ENCODE measurements at places on chromosomes 6 and 20.

DNA sequence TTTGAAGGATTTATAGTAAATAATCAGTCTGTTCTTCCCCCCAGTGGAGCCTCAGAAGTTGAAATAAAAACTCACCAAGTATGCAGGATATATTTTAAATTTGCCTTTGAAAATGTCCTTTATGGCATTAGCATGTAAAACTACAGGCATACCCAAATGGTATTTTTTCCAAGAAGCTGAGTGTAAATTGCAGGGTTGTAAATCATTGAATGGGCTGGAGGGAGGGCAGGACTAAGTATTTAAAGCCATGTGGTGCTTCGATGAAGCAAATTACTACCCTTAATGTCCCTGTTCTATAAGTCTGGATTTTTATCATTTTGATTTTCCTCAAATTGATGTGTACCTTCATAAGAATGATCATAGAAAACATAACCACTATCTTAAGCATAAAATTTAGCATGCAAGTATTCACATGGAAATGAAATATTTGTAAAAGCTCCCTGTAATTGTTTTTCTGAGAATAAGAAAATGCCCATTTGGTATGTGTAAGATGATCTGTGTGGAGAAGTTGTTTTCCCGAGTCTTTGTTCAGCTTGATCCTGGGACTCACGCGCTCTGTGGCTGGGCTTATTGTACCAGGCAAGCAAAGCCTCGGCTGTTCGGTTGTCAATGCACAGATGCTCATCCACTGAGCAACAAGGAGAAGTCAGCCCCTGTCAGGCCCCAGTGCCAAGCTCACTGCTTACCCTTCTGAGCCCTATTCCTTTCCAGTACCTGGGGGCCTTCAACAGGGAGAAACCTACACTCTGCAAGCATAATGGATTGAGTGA lies 66.7 kb downstream of the CD164 start:
- DNase-seq: no peak

- no peak for DNase-seq
These were observed 26.7 kb downstream of the TNXB start for GRCh38 chr6:32082478-32082877.

GRCh38 chr6:105453968-105454367 lies 51.1 kb upstream of the PREP start:
- no peak for DNase-seq

- no peak for DNase-seq
These were observed 54.7 kb downstream of the SMOC2 start for GRCh38 chr6:168495636-168496035.

- DNase-seq: no peak
These were observed 41.9 kb downstream of the SYNJ2 start for GRCh38 chr6:158023597-158023939.

DNA sequence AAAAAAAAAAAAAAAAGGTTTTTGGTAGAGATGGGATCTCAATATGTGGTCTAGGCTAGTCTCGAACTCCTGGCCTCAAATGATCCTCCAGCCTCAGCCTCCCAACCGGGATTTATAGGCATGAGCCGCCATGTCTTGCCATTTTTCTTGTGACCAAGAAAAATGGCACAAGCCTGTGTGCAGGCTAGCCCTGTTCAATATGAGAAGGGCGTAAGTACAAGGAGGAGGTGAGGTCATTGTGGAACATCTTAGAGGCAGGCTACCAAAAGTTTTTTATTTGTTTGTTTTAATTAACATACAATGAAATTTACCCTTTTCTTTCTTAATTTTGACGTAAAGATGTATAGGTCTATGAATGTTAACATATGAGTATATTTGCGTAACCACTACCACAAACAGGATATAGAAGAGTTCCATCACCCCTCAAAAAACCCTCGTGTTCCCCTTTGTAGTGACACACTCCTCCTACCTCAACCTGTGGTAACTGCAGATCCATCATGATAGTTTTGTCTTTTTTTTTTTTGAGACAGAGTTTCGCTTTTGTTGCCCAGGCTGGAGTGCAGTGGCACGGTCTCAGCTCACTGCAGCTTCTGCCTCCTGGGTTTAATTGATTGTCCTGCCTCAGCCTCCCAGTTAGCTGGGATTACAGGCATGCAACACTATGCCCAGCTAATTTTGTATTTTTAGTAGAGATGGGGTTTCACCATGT lies 28.3 kb upstream of the KIF3B start:
- peak; percentile 21 for DNase-seq

GRCh38 chr6:9083108-9083507 lies 647.8 kb upstream of the SLC35B3 start:
- DNase-seq: no peak

DNA sequence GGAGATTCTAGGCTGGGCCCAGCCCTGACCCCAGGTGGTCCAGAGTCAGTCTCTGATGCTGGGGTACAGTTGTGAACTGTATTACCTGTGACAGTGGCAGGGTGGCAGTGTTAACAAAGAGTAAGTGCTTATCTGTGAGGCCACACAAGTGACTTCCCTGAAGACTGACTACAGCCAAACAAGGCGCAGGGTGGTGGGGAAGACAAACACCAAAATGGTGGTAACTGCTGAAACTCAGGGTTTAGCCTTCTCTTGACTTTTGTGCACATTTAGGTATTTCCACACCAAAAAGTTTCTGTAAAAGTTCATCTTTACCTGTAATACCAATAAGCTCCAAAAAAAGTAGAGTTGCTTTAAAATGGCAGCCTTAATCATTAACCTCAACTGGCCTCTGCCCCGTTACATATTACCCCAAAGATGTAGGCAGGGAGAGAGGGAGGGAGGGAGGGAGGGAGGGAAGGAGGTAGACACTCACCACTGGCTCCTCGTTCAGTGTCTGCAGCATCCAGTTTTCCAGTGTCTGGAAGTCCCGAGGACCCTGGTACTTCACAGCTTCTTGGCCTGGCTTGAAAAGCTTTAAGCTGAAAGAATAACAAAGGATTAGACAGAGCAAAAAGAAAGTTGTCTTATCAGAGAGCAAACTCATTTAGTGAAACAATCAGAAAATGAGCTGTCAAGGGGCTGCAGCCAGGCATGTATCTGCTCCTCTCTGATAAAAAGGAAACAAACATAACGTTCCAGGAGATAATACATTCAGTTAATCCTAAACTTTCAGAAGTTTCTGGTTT lies 11.3 kb downstream of the TXNDC5 start:
- DNase-seq: no peak

DNA sequence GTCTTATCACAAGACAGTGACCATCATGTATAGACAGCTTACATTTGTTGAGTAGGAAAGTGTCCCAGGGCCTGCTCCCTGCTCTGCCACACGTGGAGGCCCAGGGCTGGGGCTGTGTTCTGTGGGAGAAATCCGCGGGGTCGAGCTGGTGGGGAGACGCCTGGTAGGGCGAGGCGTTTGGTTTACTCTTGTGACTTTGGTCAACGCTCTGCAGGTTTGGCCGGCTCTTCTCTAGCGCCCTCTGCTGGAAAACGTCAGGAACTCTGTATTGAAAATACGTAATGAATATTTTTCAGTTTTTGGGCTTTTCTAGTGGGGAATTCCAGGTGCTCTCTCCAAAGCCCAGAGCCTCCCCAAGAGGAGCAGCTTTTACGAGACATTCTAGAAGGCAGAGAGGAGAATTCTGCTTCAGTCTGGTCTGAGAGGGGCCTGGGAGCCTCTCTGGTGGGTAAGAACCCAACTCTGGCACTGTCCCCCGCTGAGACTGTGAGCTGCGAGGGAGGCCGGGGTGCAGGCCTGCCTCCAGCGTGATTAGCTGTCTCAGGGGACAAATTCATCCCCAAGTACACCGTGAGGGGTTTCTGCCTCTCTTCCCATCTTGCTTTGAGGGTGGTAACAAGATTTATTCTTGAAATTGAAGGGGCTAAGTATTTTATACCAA lies 112.6 kb upstream of the RALGAPA2 start:
- DNase-seq: no peak

- no peak for DNase-seq
These were observed 168.4 kb upstream of the TNFAIP3 start for GRCh38 chr6:137698636-137699030.

DNA sequence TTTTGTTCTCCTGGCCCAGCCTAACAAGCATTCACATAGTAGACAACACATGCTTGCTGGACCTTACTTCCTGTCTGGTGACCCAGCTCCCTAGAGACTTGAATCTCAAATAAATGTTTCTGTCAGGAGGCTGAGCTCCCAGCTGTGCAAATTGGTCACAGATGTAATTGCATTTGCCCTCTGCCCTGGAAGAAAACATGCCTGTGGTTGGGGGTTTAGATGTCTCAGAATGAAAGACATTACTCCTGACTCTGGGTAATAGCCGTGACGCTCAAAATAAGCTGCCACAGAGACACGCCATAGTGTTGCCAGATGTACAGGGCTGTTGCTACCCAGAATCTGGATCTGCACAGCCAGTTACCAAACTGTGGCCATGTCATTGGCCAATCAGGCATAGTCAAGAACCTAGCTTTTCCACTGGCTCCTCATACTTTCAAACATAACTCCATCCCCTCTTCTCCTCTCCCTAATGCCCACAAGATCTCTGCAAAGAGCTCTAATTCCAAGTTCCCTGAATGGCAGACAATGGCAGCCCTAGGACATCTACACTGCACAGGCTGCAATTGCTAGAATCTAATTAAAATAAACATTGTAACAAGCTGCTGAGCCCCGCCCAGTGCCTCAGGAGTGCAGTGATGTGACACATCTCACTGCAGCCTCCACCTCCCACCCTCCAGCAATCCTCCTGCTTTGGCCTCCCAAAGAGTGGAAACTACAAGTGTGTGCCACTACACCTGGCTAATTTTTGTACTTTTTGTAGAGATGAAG lies 32.8 kb upstream of the GMPR start:
- DNase-seq: no peak

DNA sequence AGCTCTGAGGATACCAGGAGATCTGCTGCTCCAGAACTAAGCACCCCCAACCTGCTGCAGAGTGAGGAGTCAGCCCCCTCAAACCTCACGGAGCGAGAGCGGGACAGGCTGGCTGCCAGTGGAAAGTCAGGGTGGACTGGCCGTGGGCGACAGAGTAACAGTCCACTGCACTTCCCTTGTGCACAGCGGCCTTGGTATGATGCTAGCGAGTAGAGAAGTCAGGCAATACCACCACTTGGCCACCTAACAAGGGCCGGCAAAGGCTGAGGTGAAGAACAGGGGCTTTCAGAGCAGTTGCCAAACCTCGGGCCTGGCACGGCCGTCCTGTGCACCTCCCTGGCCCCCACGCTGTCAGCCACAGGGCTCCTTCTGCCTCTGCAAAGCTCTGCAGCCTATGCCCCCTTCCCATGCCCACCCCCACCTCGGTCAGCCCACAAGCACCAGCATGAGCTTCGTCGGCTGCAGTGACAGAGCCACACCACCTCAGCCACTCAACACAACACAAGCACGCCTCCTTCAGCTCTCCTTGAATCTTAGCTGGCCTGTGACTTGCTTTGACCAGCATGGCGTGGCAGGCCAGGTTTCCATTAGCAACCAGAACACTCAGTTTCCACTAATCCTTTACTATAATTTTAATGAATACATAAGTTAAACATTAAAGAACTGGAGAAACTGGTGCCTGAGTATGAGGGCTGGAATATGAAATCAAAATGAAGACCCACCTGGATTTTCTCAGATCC lies 127.6 kb upstream of the SNX9 start:
- DNase-seq: no peak

DNA sequence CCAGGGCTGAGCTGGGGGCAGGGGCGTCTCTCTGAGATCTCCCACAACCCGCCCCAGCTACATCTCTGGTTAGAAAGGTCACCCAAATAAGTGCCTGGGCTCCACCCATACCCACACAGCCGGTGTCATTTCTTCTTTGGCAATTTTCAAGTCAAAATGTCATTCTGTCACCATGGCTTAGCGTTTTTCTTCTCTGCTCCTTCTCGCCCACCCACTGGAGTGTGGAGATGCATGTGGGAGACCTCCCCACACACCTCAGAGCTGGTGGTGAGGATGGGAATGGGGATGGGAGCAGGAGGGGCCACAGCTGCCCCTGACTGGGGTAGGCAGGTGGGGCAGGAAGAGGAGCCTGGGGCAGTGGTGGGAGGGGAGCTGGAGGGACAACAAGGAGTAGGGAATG lies 63.1 kb downstream of the CPNE5 start:
- no peak for DNase-seq

DNA sequence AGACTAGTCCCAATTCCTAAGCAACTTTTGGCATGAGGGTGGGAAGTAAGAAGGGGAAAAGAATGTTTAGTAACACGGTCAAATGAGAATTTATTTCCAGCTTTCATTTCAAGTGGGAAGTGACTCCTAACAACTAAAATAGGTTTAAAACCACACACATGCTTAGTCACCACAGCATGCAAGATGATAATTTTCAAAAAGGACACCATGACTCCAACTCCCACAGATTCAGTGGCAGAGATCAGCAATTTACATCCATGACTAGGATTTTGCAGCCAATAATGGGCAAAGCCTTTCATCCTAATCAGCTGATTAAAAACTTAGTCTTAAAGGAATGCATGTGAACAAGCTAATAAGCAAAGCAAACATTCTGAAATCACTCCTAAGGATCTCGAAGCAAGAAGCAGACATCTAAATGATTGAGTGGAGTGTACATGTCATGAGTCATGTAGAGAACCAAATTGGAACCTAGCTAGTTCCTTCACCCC lies 48.1 kb upstream of the GCLC start:
- DNase-seq: no peak

- no peak for DNase-seq
These were observed 118.0 kb upstream of the ARID1B start for GRCh38 chr6:156658966-156659821.

- no peak for DNase-seq
These were observed 7.1 kb downstream of the PRSS16 start for GRCh38 chr6:27254566-27254965.

GRCh38 chr6:152379423-152379822 lies 257.7 kb downstream of the SYNE1 start:
- no peak for DNase-seq

DNA sequence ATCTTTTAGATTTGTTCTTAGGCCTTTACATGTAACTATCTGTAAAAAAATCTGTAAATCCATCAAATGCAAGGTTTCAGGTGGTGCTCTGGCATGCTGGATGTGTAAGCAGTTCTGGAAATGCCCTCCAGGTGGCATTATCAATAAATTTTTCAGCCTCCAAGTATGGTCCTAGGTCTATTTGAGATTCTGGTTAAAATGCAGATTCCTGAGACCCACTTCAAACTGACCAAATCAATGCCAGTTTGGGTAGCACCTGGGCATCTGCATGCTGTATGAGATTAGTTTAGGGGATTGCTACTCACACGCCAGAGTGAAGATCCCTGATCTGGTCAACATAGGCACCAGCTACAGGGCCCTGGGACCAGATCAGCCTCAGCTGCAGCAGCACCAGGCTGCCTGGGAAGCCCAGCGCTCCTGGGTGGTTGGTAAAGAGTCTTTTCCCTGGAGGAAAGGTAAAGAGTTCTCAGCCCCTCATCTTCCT lies 507.3 kb upstream of the CITED2 start:
- DNase-seq: no peak

GRCh38 chr6:52454556-52454955 lies 34.4 kb downstream of the EFHC1 start:
- DNase-seq: no peak
